ENCODE measurements at places on chromosomes 2 and 18.

DNA sequence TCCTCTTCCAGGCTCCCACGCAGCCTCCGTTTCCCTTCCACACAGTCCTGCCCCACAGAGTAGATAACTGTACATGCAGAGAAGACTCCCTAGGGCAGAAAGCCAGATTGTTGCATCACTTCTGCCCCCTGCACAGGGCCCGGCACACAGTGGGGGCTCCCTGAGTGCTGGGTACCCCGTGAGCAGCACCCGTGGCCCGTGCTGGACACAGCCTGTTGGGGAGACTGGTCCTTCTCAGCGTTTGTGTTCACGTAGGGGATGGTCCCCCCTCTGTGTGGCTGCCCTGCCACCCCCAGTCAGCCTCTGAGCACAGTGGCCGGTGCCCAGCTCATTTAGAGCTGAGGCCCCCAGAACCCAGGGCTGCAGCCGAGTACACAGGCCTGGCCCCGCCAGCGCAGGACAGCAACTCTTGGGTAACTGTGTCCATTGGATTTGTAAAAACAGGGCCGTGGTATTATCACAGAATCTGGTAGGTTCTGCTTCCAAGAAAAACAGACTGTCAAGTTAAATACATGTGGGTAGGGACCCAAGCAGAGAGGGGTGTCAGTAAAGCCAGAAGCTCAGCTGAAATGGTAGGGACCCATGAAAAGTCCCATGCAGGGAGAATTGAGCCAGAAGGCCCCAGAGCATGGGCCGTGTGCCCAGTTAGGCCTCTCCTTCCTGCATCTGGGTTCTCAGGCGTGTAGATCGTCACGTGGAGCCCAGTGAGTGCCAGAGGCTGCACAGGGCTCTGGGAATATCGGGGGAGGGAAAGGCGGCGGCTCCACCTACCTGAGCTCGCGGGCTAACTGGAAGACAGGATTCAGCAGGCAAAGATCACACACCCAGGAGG lies 257.3 kb downstream of the ATAD2B start:
- no peak for DNase-seq

DNA sequence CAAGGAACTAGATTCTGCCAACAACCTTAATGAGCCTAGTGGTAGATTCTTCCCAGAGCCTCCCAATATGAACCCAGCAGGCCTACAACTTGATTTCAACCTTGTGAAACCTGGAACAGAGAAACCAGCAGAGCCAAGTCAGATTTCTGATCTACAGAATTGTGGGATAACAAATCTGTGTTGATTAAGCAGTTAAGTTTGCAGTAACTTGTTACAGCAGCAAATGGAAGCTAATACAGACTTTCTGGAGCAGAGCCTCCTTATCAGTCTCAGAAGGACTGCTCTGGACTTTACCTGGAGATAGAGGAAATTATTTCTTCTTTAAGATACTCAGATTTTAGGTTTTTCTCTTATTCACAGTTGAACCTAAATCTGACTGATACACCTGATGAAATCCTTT lies 225.5 kb downstream of the DYM start:
- DNase-seq: no peak

GRCh38 chr2:223860809-223861738 lies 23.7 kb upstream of the AP1S3 start:
- no peak for DNase-seq

GRCh38 chr18:13370995-13371625 lies 152.6 kb downstream of the LDLRAD4 start:
- no peak for DNase-seq

DNA sequence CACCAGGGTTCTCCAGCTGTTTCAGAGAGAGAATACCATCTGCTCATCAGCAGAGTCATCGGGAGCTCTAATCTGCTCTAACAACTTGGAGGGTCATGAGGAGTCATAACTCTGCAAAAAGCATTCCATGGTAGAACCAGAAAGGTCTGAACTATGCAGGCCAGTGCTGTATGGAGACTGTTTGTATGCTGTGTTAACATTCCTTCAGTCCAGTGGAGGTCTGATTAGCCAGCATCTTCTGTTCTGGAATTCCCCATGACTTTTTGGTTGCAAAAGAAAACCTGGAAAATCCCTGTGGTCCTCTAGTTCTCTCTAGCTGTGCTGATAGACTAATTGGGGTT lies 9.4 kb upstream of the ITGB6 start:
- no peak for DNase-seq

DNA sequence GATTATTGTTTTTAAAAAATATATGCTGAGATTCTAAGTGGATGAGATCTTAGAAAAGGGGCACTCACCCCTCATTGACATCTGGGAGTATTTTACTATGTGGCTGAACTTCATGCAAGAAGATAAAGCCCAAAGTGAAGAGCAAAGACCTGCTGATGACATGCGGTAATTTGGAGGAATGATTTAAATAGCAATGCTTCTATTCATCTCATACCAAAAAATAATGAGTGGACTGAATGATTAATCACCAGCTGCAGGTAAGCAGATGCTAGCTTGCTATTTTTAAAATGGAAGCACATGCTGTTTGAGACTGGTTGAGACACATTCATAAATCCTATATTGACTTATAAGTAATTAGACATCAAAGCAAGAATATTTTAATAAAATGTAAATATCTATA lies 12.7 kb upstream of the CDK15 start:
- no peak for DNase-seq

DNA sequence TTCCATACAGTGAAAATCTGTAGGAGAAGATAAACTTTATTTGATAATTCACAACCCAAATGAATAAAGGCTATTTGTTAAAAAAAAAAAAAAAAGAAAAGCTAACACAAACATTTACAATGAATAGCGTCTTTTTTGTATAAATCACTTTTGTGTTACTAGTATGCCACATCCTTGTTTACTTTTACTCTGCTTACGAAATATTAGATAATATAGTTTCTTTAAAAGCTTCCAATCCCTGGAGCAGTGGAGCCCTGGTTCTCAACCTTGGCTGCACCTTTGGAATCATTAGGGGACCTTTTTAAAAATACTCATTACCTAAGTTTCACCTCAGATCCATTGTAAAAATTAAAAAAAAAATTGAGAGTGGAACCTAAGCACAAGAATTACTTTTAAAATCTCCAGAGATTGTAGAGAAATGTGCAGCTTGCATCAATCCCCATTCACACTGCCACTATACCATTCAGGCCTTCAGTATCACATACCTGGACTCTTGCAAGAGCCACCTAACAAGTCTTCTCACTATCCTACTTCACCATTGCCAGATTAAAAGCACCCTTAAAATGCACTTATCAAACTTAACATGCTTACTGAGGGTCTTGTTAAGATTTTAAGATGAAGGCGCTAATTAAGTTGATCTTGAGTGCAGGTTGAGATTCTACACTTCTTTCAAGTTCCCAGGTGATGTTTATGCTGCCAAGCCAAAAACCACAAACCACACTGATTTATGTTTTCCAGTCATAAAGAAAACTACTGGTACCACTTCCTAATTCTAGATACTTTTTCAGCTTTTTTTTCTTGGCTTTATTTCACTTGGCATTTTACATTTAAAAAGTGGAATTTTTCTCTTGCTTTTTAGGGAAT lies 59.7 kb upstream of the ZC3H15 start:
- no peak for DNase-seq

DNA sequence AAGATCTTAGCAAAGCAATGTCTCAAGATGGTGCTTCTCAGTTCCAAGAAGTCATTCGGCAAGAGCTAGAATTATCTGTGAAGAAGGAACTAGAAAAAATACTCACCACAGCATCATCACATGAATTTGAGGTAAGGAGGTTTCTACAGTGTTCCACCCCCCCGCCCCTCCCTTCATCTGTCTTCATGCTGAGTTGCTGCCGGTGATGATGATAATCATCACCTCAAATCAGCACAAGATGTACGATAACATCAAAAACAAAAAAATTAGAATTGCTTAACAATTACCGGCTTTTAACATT lies 14.6 kb downstream of the UGP2 start:
- DNase-seq: no peak

GRCh38 chr18:76475450-76476194 lies 19.4 kb downstream of the ZNF516 start:
- DNase-seq: no peak

GRCh38 chr2:44005846-44006245 lies 10.1 kb upstream of the LRPPRC start:
- no peak for DNase-seq

DNA sequence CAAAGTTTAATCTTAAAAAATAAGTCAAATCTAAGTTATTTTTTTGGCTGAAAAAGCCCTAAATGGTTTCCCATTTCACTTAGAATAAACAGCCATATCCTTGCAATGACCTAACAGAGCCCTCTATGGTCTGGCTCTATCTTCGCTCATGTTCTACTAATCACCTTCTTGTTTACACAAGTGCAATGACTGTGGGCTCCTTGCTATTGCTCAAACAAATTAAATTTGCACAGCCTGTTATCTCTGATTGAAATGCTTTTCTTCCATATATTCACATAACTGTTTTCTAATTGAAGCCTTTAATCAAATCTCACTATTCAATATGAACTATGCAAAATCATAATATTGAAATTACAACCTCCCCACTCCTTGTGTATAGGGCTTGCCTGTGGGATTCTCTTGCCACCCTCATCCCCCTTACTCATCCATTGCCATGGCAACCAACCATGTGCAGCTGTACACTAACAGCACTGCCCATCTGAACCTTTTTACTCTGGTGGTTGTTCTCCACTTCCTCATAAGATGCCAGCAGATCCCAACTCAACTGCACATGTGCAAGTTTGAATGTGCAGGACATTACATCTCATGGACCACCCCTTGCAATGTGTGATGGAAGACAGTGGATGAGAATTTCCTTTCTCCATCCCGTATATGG lies 1083.2 kb downstream of the SOCS6 start:
- no peak for DNase-seq

DNA sequence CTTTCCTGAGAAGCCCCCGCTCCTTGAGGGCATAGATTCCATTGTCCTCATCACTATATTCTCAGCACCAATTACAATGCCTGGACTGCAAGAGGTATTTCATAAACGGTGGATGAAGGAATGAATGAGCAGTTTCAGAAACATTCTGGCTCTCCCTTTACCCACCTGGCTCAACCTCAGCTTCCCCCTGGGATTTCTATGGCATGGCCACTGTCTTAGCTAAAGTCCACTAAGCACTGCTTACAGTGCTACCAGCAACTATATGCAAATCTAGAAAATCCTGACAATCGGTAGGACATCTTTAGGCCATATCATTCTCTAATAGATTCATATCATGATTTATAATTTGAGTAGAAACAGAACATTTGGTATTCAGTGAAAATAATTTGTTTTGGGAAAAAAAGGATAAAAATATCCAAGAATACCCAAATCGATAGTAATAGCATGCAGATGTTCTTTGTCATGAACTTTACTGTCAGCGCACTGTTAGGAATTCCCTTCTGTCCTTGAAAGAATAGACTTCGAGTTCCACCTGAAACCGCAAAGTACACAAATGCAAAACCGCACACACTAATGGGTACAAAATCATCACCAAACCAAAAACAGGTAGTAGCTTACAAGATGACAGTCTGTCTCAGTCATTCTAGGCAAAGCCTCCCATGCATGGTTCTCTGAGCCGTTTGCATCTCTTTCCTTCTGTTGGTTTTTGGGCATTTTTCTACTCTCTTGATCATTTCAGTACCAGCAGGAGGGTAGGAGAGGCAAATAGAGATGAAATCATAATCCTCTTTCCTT lies 303.6 kb upstream of the ID2 start:
- DNase-seq: no peak

- no peak for DNase-seq
Measured at GRCh38 chr2:96128456-96128855, 9.8 kb downstream of the ASTL start.

- DNase-seq: no peak
Measured at GRCh38 chr2:215601990-215602721, 166.3 kb upstream of the FN1 start.

DNA sequence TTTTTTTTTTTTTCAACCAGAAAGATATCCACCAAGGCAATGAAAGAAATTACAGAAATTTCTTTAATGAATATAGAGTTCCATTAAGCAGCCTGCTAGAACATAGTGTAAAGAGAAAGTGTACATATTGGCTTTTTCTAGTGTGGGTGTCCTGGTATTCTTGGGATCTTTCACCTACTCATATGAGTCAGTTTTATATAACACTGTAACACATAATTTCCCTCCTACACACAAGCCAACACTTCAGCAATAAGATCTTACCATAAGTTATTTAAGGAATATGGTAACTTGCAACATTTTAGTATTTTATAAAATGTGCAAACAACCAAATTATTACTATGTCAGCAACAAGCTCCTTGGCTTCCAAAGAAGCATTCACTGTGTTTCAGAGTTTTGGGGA lies 59.9 kb downstream of the ZRANB3 start:
- DNase-seq: no peak

DNA sequence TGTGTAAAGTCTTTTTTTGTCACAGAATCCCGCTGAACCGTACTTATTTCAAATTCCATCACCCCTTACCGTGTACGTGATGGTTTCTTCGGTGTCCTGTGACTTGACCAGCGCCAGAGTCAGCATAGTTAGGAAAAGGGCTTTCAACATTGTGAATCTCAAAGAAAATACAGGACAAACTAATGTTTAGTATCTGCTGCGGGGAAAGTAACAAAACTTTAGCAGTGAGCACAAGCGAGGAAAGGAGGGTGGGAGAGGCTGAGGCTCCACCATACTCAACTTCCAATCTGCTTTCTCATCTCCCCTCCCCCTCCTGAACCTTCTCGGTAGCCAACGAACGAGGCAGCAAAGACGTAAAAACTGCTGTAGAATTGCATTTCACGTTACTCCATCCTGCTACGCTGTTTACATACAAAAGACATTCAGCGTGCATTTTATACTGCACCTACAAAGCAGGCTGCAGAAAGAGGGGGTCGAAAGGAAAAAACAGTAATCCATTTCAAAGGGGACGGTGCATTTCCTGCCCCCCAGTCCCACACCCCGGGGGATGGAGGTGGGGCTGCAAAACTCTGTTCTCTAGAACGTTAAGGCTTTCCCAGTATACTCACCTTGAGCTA lies 1.2 kb downstream of the EFEMP1 start:
- no peak for DNase-seq

DNA sequence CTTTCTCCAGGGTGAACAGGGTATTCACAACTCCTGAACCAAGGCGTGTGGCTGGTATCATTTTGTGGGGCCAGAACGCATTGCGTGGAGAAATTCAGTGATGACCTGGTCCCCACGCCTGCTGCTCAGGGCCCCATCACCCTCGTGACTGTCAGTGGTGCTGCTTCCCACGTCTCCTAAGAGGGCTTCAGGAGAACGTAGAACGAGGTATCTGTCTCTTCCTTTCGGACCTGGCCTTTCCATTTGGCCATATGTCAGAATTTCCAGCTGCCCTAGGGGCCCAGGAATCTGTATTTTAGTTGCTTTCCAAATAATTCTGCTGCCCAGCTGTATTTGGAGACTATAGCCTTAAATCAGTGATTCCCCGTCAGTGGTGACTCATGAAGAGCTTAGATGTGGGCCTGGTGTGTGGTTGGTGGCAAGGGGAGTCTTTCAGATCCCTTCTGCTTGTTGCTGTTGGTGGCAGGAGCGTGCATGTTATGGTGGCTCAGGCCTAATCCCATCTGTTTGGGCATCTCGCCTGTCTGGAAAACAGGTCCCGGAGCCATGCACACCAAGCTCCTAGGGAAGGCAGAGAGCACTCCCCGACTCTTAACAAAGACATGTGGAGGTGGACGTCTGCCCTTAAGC lies 56.4 kb downstream of the NPAS2 start:
- DNase-seq: no peak

- no peak for DNase-seq
Measured at GRCh38 chr2:60804473-60804872, 48.4 kb downstream of the PAPOLG start.

- no peak for DNase-seq
Measured at GRCh38 chr2:1775511-1776035, 31.3 kb upstream of the PXDN start.
